Stimulated activated effector memory CD8-positive, alpha-beta T cell treated with anti-CD3 and anti-CD28 coated beads, Interleukin-12 subunit alpha, Interleukin-12 subunit beta, amount 100 ng/mL, for 72 hours (primary cell): ENCODE measurements at places on chromosomes 12 and 14.

- no peak for DNase-seq
Measured at GRCh38 chr12:132572106-132572505, 38.3 kb downstream of the LRCOL1 start.

DNA sequence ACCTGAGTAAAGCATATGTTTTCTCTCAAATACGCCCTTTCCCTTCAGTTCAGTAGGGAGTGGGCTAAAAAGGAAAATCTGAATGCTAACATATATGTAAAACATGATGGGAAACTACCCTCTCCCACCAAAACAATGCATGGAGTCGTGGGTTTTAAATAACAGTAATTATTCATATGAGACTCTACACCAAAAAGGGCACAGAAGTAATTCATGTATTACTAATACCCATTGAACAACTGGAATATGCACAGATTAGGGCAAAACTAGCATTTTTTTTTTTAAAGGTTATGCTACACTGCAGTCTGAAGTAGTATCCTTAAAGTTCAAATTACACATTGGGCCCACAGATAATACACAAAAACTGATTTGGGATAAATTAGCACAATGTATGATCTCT lies 8.1 kb upstream of the ARID2 start:
- no peak for DNase-seq

GRCh38 chr14:102046337-102047278 lies 40.2 kb downstream of the HSP90AA1 start:
- DNase-seq = no peak

GRCh38 chr14:96519970-96520369 lies 17.8 kb downstream of the PAPOLA start:
- no peak for DNase-seq

- no peak for DNase-seq
Measured at GRCh38 chr12:92139634-92140150, 6.0 kb downstream of the BTG1 start.

DNA sequence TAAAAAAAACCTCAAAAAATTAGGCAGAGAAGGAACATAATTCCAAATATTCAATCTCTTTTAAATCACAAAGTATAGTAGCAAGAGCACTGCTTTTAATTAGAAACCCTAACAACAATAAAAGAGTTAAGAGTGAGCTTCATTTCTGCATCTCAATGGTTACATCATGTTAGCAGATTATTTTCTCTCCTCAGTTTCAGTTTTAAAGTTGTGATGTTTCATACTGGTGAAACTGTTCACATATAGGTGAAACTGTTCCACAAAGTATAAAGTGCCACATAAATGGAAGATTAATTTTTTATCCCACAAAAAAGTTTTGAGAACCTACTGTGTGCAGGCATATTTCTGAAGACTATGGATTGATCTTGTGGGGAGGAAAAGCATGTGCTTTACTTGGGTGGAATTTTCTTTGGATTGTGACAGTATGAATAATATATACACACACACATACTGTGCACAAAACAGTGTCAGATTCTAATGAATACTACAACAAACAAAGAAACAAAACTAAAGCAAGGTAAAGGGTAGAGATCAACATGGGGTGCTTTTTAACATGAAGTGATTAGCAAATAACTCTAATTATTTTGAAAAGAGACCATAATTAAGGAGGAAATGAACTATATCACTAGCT lies 17.1 kb downstream of the LUM start:
- no peak for DNase-seq

GRCh38 chr12:132388379-132389015 lies 59.1 kb upstream of the GALNT9 start:
- no peak for DNase-seq

DNA sequence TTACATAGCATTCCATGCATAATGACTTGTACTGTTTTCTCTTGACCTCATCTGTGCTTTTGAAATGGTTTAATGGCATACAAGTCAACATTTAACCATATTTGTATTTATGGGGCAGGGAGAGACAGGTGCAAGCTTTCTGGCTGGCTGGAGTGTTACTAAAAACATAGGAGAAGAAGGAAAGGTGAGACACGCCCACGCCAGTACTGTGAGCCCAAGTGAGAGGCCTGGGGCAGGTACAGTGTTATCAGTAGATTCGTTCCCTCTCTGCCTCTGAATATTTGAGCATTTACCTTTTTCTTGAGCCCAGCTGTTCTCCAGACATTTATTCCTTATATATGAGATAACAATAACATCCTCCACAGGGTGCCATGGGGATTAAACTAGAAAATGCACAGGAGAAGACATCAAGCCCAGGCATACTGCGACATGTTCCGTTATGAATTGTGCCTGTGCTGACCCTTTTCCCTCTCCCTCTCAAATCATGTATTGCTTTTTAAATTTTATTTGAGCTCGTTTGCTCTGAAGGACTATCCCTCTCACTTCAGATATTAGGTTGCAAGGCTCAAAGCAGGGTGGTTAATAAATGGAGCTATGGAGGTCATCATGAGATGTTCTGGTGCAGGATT lies 34.6 kb upstream of the TUBA1C start:
- DNase-seq = no peak

DNA sequence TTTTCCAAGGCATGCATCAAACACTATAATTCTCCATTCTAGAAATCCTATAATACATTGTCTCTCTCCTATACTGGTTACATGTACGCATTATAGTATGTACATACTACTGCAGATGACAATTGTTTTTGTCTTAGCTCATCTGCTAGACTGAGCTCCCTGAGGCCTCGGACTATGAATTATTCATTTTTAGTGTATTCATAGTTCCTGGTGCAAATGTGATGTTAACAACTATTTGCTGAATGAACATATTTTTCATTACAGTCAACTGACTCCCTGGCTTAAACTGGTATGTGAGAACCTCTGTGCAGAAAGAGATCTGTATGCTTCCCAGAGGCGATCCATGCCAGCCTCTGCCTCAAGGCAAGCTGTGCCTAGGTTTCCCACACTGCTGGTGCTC lies 91.8 kb upstream of the PARP11 start:
- no peak for DNase-seq

DNA sequence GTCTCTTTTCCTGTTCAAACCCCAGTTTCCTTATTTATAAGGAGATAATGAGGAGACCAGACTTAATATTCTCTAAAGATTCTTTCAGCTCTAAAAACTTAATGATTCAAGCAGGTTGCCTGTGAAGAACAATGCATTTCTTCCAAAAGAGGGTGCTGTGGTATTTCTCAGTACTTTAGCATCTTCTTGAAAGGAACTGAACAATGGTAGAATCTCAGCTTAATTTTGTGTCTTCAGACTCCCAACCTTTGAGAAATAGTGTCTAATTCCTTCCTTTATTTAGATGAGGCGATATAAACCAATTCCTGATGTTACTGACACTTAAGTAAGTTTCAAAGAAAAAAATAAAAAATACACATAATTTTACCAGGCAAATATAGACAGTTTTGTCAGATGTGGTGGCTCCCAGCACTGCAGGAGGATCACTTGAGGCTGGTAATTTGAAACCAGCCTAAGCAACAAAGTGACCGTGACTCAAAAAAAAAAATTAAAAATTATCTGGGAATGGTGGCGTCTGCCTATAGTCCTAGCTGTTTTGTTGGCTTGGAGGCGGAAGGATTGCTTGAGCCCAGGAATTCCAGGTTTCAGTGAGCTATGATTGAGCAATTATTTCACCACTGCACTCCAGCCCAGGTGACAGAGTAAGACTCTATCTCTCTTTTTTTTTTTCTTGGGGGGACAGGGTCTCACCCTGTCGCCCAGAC lies 76.9 kb upstream of the PSMA6 start:
- DNase-seq = no peak

DNA sequence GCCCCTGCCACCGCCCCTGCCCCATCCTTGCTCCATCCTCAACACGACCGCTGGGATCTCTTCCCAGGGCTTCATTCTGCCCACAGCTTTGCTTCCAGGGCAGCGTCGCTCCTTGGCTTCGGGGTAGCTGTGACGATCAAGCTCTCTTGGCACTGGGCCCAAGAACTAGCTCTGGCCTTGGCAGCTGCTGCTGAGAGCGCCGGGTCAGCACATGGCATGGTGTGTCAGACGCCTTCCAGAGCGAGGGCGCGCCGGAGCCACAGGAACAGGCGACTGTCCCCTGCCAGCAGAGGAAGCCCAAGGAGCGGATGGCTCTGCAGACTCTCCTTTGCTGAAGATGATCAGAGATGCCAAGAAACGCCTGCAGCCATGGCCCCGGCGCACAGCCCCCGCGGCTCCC lies 15.9 kb downstream of the RAB35 start:
- no peak for DNase-seq

- no peak for DNase-seq
Measured at GRCh38 chr12:89160716-89161123, 191.6 kb downstream of the DUSP6 start.

DNA sequence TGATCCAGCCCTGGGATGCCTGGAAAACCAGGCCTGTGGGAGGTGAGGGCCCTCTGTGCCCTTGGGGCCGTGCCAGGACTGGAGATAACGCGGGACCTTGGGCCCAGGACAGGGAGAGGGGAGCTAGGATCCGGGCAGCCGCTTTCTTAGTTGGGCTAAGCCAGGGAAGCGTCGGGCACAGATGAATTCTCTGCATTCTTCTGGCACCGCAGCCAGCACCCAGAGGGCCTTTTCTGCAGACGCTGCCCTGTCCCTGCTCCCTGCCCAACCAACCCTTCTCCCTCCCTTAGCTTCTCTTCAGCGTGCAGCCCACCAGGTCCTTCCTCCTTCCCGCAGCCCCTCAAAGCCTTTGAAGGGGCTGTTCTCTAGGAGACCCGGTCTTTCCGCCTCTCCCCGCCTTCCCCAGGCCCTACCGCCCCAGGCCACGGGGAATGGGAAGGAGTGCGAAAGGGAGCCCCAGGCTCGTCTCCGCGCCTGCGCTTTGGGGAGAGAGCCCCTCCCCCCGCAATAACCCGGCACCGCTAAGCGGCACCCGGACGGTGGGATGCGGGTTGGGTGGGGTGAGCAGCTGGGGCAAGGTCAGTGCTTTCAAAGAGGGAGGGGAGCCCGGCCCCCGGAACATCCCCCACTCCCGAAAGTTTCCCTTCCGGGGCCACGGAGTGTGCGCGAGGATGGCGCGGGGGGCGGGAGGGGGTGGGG lies 663 bp downstream of the NCKAP5L start:
- DNase-seq = no peak

DNA sequence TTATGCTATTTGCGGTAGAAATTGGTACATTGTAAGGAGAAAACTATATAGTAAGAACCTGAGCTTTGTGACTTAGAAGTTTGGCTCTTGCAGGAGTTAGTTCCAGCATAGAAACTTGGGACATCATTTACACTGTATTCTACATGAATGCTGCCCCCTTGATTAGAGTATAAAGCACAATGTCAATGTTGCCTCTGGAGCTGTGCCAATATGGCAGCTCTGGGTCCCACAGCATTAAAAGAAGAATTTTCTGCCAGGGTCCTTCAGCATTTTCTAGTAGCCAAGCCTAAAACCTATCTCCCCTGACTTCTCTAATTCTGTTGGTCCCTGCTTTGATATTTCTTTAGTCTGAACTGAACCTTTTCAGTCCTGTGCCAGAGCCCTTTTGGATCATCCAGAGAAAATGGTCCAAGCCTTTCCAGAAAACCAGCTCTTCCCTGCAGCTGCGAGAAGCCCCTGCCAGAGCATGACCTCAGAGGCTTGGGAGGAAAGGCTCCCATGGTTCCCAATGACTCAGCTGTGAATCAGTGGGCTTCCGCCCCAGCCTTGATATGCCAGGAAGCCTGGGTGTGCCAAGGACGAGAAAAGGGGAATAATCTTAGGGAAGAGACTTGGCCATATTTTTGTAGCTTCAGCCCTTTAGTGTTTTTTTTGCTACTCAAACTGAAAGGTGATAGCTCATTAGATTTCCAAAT lies 43.2 kb downstream of the PLEKHG7 start:
- no peak for DNase-seq

- DNase-seq = no peak
Measured at GRCh38 chr14:59221568-59221967, 33.1 kb downstream of the DAAM1 start.

- DNase-seq = no peak
Measured at GRCh38 chr12:92550661-92551060, 152.1 kb upstream of the PLEKHG7 start.

GRCh38 chr12:105212438-105212837 lies 23.5 kb downstream of the APPL2 start:
- DNase-seq = no peak

DNA sequence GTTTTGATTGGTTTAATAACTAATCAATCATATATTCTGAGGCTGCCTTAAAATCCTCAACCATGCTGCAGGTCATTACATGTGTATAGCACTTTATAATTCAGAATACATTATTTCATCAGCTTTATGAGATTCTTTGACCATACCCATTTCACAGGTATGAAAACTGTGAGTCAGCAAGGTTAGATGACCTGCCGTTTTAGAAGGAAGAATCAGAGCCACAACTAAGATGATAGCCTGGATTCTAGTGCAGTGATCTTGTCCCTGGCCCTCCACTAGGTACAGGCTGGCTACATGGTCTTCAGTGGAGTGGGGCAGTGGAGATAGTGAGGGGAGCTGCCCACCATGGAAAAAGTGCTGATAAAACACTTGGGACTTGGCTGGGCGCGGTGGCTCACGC lies 154.4 kb upstream of the MAX start:
- no peak for DNase-seq

GRCh38 chr12:28110329-28110728 lies 79.9 kb upstream of the CCDC91 start:
- DNase-seq = no peak

GRCh38 chr12:121618659-121619233 lies 7.6 kb upstream of the ORAI1 start:
- no peak for DNase-seq

GRCh38 chr14:31950764-31951637 lies 126.1 kb upstream of the ARHGAP5 start:
- DNase-seq = no peak

DNA sequence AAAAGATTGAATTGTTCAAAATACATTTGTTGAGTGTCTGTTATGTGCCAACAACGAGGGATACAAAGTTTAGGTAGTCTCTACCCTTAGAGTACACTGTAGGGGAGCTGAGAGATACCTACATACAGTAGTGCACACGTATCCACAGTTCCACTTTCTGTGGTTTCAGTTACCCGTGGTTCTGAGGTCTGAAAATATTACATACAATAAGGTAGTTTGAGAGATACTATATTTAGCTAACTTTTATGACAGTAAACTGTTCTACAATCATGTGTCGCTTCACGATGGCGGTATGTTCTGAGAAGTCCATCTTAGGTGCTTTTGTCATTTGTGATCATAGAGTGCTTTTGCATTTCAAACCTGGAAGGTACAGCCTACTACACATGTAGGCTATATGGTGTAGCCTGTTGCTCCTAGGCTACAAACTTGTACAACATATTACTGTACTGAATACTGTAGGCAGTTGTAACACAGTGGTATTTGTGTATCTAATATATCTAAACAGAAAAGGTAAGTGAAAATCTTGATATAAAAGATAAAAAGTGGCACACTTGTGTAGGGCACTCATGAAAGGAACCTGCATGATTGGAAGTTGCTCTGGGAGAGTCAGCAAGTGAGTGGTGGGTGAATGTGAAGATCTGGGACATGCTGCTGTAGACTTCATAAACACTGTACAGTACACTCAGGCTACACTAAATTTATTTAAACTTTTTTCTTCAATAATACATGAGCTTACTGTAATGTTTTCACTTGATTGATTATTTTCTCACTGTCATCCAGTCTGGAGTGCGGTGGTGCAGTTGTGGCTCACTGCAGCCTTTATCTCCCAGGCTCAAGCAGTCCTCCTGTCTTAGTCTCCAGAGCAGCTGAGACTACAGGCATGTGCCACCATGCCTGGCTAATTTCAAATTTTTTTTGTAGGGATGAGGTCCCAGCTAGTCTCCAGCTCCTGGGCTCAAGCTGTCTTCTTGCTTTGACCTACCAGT lies 4.0 kb downstream of the CPSF6 start:
- DNase-seq = no peak

- no peak for DNase-seq
Measured at GRCh38 chr14:64502456-64502855, 1.2 kb downstream of the ZBTB25 start.
